Calu3 (cell line): ENCODE measurements at places on chromosomes 2 and 18. TPM values are rescaled to one million over a fixed set of nuclear protein-coding genes. Genes with fewer than 3 reads are reported as not detected.

- no peak for DNase-seq
Measured at GRCh38 chr2:38178119-38178518, 102.2 kb upstream of the CYP1B1 start.

Gene DNAJC5G
- total RNA-seq, result not detected in 2 replicates

DNA sequence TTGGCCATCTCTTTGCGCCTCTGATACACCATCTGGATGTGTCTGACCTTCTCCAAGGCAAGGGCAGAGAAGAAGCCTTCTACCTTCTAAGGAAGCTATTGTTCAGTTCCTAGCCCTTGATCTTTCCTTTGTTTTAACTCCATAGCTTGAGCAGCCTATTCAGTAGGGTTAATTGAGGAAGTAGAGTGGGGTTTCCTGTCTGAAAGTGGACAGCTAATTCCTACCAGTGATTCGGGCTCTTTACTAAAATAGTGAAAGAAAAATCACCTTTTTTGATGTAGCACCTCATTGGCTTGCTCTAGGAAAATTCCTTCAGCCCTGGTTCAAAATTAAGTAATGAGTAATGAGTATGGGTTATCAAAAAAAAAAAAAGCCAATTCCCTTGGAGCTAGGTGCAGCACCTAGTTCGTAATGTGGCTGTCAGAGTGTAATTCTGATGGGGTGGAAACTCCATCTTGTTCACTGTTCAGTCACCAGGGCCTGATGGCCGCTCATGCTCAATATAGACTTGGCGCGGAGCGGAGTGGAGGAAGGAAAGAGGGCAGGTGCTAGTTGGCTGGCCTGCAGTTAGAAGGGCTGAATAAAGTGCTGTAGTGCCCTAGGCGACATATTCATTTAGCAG, 2.9 kb upstream of the MGAT5 start:
- DNase-seq, result no peak

Gene GPR45
- not detected in 2 replicates for total RNA-seq

Gene SRD5A2
- total RNA-seq, result not detected in 2 replicates

GRCh38 chr2:241859436-241860183, 916 bp upstream of the PDCD1 start:
- DNase-seq, result no peak

DNA sequence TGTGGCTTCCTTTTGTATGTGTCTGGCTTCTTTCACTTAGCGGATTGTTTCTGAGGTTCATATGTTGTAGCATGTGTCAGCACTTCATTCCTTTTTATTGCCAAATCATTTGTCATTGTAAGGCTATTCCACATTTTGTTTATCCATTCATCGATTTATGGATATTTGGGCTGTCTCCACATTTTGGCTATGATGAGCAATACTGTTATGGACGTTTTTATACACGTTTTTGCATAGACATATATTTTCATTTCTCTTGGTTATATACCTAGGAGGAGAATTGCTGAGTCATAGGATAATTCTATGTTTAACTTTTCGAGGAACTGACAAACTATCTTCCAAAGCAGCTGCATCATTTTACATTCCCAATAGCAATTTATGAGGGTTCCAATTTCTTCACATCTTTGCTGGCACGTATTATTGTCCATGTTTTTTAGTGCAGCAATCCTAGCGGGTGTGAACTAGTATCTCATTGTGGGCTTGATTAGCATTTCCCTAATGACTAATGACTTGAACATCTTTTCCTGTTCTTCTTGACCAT, 48.1 kb upstream of the TBC1D8 start:
- no peak for DNase-seq

Gene CTAGE1
- total RNA-seq, result not detected in 2 replicates

Gene UBXN4
- 87.8 and 94.4 TPM in 2 replicates for total RNA-seq

Gene FABP1
- total RNA-seq, result not detected in 2 replicates

DNA sequence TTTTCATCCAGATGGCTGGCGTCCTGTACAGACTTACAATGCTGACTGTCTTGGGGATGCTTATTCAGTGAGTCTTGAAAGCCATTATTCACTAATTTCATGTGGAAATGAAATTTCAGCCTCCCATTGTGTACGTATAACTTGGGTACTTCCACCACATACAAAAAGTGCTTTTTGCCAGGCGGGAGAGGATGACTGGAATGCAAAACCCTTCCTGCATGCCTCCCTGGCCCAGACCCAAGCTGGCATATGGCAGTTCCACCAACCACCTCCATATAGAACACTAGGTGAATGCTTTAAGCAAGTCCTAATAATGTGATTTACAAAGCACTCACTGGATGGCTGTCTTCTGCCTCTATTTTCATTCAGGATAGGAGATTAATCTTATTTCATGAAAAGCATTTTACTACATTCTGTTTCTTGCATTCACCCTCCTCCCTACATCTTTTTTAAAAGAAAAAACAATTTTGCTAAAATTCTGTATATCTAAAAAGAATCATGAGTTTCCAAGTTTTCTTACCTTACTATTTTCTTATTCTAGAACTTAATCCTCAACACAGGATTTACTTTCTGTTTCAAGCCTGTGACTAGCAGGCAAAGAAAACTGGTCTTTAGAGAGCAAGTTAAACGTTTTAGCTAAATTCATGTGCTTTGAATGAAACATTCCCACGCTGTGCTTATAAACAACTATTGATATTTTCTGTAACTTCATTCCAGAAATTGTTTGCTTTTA, 327.6 kb downstream of the NCKAP5 start:
- DNase-seq, result no peak

DNA sequence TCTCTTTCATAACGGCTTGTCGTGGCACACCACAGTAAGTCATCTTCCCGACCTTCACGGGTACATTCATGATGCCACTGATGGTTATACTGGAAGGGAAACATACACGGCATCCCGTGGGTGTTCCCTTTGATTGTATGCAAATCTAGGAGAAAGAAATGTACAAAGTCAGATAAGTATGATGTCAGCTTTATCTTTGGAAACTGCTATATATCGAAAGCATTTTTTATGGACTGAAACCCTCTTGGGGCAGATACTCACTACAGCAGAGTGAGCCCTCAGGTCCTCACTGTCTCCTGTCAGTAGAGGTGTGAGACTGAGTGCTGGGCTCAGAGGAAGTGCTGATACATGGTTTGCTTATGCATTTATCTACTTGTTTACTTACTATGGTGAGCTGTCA, 20.4 kb downstream of the PLA2R1 start:
- no peak for DNase-seq

Gene ATG9A
- 36.6 and 42.4 TPM in 2 replicates for total RNA-seq

GRCh38 chr2:108967757-108968156, 21.3 kb downstream of the EDAR start:
- DNase-seq, result no peak

DNA sequence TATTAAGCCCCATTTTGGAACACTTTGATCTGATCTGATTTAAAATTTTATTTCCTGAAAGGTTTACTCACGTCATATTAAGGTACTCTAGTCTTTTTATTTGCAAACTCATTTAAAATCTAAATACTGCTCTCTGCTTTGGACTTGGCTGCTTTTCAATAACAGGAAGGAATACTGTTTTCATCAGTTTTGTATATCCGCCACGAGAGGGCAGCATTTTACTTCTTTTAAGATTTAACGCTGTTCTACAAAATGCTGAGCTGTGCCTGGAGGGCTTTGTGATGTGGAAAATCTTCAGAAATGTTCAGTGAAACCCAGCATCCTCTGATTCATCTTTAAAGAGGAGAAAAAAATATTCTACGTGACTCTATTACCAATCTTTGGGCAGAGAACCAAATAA, 37.5 kb upstream of the SLC38A11 start:
- DNase-seq, result peak; percentile 58

- no peak for DNase-seq
Measured at GRCh38 chr18:44899832-44900231, 219.1 kb downstream of the SETBP1 start.

DNA sequence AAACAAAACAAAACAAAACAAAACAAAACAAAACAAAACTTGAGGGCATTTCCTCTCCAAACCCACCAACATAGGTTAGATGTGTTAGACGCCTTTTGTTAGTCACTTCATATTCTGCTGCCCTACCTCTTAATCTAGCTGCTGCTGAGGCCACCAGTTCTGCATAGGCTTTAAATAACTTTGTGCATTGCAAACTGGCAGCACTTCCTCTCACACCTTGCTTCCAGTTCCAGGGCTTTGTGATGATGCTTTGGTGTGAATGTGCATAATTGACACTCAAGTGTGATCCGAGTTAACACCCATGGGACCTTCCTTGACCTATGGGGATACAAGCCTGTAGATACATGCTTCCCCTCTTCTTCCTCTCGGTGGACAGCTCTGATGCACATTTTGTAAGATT, 2.3 kb upstream of the SERPINB11 start:
- no peak for DNase-seq
